ENCODE measurements at places on chromosomes 2 and 18.

DNA sequence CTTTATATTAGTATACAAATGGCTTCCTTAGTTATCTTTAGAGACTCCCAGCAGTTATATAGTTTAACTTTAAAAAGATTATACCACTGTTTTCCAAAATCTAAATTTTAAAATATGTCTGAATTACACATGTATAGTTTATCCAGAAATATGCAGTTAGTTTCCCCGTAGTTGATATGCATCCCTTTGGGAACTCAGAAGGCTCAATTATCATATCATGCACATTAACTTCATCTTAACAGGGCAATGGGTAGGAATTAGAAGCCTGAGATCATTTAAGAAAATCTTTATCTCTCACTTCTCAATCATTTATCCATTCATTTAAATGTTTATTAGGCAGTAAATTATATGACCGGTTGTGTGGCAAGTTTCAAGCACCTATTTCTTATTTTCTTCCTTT, 27.2 kb downstream of the NLRC4 start:
- no peak for DNase-seq

DNA sequence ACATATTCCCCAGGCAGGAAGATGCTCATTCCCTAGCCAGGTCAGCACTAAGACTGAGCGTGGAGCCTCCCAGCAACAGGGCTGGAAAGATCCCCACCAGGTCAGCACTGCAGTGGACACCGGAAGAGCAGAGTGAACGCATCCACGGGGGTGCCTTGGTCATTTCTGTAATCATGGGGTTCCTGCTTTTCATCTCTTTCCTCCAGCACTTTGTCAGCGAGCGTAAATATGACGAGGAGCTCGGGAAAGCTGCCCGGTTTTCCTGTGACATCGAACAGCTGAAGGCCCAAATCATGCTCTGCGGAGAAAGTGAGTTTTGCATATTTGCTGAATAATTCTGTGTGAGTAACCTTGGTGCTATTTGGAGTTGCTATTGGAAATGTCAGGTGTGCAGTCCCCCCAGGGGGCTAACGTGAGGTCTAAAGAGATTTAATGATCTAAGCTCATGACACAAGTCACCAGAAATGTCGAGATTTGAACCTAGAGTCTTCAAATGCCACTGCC, 40.1 kb downstream of the KCTD18 start:
- no peak for DNase-seq

- DNase-seq: no peak
Observed at GRCh38 chr2:179595284-179595683, 266.1 kb downstream of the ZNF385B start.

DNA sequence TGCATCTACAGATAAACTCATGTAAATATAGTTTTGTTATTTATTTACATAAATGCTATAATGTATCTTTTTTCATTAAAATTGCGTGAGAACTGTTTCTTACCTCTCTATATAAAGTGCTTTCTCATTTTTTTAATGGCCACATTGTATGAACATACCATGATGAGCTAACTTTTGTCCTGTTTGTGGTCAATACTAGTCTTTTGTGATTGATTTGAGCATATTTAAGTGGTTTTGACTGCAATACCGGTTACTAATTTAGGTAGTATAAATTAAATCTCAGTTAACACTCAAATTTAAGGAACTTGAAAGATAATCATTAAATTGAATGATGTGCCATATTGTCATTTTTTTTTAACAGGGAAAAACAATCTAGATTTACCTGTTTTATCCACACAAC, 108.2 kb downstream of the HAUS1 start:
- no peak for DNase-seq

DNA sequence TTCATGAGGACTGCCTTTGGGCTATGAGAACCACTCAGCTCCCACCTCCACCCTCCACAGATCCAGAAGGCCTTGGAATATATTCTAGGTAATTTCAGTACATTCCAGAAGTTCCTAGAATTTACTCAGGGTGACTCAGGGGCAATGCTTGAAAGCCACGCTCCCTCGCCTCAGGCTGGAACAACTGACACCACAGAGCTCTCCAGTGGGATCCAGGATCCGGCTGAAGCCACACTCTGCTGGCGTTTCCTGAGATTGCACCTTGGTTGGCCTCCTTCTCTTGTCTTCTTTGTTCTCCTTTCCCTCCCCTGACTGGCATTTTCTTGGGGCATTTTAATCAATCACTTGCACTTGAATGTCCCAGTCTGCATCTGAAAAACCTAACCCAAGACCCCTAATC, 92.6 kb upstream of the KCNE4 start:
- DNase-seq: no peak

DNA sequence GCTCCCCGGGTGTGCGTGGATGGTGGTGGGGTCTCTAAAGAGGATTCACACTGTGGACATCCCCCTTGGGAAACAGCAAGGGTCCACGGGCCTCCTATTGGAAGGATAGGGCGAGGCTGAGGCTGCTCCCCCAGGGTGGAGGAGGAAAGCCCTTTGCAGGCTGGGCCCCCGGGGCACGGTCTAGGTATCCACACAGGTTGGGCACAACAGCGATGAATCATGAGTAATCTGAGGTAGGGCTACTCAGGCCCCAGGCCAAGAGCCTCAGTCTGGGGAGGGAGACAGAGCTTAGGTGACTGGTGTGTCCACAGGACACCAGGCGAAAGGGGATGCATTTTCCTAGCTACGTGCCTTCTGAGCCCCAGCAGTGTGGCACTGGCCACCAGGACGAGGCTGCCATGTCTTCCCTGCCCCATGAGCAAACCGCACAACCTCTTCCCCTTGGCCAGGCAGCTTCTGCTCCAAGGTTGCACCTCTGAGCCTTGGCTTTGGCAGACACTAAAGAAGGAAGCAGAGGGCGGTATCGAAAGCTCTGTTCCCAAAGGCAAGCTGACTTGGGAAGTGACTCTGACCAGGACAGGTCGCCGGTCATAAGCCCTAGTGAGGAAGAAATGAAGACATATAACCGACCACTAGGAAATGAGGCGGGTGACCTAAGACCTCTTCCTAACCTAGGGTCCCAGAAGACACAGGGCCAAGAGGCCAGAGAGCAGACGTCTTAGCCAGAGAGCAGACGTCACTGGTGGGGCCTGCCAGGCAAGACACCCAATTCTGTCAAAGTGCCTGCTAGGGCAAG, 14.6 kb upstream of the SEMA4C start:
- no peak for DNase-seq

GRCh38 chr2:1751767-1752725, 7.7 kb upstream of the PXDN start:
- no peak for DNase-seq

DNA sequence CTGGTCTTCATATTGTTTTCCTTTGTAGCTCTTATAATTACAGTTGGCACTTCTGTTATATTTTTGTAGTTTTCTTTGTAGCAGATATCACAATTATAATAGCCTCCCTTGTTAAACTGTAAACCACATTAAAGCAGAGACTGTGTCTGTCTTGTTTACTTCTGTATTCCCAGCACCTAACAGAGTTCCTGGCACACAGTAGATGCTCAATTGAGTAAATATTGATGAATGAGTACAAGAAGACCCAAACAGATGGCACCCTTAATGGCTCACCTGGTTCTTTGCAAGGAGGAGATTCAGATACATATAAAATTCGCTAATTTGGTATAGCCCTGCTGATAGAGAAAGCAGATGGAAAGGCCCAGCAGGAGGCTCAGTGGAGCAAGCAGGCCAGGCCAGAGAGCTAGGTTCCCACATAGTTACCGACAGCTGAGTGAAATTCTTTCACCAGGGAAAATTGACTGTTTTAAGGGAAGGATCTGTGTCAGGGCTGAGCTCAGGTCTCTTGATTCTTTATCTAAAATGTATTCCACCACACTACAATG, 120.1 kb downstream of the NUP35 start:
- DNase-seq: no peak

DNA sequence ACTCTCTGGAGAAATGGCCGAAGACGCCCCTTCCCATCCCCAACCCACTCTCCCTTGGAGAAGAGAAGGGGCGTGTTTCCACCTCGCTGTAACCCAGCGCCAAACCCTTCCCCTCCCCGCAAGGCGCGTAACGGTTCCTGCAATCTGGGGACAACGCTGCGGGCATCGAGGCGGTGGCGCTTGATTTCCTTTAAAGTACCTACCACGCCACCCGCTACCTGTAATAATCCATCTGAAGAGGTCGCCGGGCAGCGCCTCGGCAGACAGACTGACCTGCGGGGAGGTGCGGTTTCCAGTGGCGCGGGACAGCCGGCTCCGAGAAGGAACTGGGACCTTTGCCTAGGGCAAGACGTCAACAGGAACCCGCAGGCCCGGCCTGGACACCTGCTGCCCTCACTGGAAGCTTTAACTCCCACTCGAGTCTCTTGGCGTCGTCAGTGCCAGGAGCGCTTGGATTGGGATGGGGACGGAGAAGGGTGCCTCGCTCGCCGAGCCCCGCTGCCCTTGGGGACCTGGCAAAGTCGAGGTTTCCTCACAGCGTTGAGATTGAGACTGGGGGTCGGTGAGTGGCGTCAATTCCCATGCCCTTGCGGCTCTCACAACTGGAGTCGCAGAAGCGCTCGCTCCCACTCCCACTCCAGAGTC, at the start of gene CYP1B1:
CYP1B1 (minus strand) TSS at position 645 of the 645 bp plus-strand sequence. CDS start 763 bp downstream, outside the sequence.
- DNase-seq: no peak

GRCh38 chr2:162184821-162185450, 32.9 kb upstream of the GCG start:
- no peak for DNase-seq

GRCh38 chr2:7436096-7436906, 519.1 kb downstream of the RNF144A start:
- no peak for DNase-seq

DNA sequence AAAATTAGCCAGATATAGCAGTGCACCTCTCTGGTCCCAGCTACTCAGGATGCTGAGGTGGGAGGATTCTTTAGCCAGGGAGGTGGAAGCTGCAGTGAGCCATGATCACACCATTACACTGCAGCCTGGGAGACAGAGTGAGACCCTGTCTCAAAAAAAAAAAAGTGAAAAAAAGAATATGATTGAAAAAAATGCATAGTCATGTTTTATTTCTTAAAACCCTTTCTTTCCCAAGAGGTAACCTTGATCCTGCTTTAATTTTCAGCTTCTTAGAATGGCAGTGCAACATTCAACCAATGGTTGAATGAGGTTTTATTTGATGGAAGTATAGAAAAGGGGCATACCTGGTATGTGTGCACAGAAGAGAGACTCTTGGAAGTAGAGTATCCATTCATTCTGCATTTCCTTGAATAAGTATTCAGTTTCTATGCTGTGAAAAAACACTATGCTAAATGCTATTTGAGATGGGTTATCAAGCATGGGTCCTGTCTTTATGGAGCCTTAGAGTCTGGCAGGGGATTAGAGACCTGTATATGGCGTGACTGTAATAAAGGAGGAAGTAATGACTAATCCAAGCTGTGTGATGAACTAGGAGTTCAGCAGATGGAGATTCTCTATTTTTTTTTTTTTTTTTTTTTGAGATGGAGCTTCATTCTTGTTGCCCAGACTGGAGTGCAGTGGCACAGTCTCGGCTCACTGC, 146.3 kb downstream of the WDSUB1 start:
- DNase-seq: no peak

- DNase-seq: peak; percentile 34
Observed at GRCh38 chr2:28296904-28297303, 95.8 kb upstream of the FOSL2 start.
